ENCODE measurements at places on chromosomes 12 and 14.
A peak's percentile ranks its signal among the peaks of the same experiment; 100 is the strongest.

DNA sequence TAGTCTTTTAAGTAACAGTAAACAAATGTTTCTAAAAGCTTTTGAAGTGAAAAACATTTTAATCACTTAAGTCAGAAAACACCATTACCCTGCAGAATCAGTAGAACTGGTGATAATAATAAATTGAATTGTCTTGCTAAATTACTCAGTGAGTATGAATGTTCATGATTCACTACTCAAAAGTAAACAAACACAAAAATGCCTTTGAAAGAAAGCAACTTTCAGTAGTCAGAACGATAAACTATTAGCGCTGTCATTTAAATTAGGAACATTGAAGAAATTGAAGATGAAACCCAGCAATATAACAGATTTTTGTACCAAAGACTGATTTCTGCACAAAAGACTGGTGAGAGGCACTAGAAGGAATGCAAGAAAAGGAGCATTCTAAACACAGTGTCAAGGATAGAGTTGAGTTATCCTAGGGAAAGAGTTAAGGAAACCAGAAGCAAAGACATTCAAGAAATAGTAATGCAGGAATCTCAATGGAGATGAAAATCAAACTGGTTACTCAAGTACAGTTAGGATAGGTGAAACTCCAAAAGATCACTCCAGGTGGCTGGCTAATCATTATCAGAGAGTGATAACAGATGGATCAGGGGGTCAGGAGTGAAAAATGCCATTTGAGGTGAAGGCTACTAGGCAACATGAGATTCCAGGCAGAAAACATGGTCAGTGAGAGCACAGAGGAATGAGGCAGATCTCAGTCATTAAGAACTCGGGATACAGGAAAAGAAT is 77.4 kb upstream of the ALG10 start:
- DNase-seq = no peak

GRCh38 chr14:26332966-26333365 is 264.9 kb downstream of the NOVA1 start:
- DNase-seq = peak; percentile 4

DNA sequence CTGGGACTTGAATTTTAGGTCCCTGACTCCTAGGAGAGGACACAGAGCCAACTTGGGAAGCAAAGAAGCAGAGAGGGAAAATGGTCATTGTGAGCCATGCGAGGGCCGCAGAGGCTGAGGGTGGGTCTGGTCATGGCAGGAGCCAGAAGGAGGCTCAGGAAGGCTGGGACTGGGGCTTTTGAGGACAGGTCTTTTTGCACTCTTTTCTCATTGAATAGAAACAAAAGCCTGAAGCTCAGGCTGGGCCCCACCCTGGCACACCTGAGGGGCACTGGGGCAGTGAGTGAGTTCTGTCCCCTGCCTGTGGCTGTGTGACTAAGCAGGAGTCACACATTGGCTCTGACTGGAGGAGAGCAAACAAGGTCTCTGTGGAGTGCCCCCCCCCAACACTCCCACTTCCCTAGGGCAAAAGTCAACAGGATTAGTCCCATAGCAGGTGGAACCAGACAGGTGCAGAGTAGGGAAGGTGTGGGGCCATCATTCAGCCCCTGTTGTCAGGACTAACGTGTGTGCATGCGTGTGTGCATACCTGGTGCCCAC is 2.8 kb downstream of the KRT7 start:
- no peak for DNase-seq

DNA sequence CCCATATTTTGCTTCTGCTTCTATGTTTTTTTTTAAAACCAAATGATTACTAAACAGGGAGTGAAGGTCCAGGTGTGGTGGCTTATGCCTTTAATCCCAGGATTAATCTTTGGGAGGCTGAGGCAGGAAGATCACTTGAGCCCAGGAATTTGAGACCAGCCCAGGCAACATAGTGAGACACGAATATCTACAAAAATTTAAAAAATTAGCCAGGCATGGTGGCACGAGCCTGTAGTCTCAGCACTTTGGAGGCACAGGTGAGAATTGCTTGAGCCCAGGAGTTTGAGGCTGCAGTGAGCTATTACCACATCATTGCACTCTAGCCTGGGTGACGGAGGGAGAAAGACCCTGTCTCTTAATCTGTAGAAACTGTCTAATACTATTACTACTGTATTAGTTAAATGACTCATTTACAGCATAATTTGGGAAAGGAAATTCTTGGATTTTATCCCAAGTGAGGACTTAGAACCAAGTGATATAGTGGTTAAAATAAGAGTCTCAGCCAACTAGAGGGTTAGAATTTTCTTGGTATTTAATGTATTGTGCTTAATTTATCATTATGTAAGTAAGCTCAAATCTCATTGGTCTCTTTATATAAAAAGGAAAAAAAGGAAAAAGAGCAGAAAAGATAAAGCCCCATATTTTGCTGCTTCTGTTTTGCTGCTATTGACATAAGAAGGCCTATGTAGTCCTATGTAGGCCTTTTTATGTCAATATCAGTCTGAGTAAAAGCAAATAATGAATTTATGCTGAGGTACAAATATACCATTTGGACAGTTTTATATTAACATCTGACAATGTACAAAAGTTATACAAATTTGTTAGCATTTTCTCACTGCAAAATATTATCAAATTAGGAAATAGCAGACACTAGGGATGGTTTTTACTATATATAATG is 163.4 kb downstream of the RAD51B start:
- no peak for DNase-seq

GRCh38 chr14:35400648-35401421 is 3.7 kb downstream of the NFKBIA start:
- DNase-seq = no peak

DNA sequence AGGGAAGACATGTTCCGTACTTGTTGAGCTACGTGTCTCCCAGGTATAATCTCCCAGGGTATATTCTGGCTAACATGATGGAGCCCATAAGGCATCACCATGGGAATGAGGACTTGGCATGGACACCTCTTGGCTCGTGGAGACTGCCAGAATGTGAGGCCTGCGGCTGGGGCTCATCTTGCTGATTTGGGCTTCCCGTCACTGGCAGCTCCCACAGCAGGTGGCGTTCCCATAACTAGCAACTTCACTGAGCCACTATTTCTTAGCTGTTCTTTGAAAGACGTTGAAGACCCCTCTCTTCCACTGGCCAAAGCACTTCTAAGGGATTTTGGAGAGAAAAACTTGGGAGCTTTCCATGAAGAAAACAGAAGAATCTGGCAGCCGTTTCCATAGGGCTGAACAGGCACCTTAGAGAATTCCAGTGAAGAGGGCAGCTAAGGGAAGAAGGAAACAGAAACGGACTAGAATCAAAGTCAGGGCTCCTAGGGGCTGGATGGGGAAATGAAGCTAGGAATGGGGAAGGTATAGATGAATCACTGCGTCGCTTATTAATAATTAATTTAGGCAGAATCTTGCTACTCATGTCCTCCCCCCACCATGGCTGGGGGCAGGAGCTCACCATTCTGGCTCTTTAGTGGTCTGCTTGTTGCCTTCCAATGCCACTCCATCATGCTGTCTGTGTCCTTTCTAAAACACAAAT is 39.7 kb upstream of the FOS start:
- DNase-seq = no peak

DNA sequence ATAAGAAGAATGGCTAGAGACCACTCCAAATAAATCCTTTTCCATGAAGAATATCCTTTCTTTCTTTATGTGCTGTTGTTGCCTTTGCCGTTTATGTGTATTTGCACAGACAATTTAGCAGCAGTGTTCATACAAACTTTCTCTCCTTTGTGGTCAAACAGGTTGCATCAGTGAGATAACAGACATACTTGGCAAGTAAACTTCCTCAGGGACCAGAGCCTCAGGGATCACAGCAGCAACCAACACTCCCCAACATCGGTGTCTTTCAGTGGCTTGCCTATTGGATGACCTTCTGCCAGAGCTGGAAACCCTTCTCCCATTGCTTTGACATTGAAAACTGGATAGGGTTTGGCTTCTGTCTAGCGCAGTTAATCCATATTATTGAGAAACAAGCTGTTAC is 252.2 kb downstream of the BTG1 start:
- no peak for DNase-seq

DNA sequence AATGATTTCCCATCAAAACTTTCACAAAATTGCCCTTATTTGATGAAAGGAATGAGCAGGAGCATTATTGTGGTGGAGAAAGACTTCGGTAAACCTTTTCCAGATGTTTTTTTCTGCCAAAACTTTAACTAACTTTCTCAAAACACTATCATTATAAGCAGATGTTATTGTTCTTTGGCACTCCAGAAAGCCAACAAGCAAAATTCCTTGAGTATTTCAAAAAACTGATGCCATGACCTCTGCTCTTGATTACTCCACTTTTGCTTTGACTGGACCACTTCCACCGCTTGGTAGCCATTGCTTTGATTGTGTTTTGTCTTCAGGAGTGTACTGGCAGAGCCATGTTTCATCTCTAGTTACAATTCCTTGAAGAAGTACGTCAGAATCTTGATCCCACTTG is 29.7 kb upstream of the RAB21 start:
- peak; percentile 93 for DNase-seq

DNA sequence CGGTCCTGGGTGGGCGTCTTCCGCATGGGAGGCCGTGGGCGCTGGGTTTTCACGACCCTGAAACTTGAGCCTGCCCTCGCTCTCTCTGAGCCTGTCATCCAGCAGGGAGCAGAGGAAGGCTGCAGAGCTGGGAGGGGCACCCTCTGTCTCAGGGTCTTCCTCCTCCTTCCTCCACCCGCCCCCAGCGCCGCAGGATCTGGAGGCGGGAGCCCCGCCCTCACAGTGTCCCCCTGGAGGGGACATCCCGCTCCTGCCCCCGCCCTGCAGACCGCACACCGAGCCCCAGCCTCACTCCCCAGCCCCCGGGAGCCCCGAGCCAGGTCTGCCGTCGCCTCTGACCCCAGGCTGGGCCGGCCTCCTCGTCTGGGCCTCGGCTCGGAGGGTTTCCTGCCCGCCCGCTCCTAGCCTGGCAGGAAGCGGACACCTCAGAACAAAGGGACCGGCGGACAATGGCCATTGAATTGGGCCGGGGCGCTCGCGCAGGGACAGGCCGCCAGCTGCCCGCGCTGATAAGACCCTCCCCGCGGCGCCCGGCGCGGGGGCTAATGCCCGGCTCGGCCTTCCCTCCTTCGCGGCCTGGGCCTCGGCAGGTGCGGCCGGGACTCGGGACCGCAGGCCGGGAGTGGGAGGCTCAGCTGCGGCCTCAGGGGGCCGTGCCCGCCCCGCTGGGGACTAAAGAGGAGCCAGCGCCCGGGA is 15.3 kb upstream of the NUDT14 start:
- DNase-seq = no peak

DNA sequence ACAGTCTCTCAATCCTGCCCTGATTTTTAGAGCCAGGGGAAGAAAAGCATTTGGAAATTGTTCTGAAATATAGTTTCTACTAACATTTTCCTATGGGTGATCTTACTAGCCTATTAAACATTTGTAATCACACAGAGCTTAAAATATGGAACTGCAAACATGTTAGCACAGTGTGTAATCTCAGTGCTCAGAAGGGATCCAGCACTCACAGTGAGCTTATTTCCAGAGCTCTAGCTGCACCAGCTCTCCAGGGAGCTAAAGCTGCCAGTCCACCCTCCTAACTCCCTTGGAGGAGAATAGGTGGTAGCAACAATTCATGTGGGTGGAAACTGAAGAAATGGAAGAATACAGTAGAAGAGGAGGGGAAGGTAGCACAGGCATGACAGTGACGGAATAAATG is 64.9 kb upstream of the SYT1 start:
- no peak for DNase-seq

DNA sequence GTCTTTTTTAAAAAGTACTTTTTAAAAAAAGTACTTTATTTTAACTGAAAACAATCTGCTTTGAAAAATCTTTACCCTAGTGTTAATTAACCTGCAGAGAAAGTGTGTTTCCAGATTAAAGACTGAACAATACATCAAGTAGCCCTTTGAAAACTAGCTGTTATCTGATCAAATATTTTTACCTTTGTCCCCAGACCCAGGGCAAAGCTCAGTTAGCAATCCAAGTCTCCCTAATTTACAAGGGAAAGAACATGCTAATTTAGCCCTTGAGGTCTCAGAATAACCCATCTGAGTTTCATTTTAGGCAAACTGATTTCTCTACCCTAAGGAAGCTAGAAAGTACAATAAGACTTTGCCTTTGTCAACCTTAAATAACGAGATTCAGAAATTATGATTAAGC is 91.2 kb downstream of the PPM1H start:
- no peak for DNase-seq

DNA sequence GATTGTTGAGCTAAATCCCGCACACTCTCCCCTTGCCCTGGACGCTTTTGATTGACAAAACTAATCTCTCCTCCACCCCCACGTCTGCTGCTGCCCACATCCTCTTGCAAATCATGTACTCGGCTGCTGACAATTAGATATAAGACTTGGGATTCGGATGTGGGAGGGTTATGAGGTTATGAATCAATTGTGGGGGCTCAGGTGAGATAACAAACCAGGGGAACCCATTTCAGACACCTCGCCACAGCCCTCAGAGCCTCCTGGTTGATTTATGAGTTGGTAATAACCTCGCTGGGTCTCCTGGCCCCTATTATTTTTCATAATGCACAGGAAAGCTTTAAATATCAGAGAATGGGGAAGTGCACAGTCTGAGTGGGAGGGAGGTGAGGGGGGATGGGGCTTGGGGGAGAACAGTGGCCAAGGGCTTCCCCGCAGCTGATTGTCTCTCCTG is 449.9 kb downstream of the DPF3 start:
- DNase-seq = no peak

- no peak for DNase-seq
These were observed 12.5 kb upstream of the CLEC4E start for GRCh38 chr12:8553088-8553627.

- DNase-seq = peak; percentile 37
These were observed 324.6 kb downstream of the RAD51B start for GRCh38 chr14:68144051-68144681.

DNA sequence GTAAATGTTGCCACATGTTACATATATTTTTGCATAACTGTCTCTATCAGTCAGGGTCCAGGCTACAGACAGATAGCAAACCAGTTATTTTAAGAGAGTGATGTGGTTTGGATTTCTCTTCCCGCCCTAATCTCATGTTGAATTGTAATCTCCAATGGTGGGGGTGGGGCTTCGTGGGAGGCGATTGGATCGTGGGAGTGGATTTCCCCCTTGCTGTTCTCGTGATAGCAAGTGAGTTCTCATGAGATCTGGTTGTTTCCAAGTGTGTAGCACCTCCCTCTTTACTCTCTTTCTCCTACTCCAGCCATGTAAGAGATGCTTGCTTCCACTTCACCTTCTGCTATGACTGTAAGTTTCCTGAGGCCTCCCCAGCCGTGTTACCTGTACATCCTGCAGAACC is 704.2 kb upstream of the TBX3 start:
- DNase-seq = no peak

GRCh38 chr12:92213166-92213565 is 67.5 kb upstream of the BTG1 start:
- DNase-seq = no peak
